ENCODE measurements at places on chromosomes 6 and 20.

- DNase-seq, result no peak
Measured at GRCh38 chr6:37630281-37630799, 67.3 kb downstream of the MDGA1 start.

DNA sequence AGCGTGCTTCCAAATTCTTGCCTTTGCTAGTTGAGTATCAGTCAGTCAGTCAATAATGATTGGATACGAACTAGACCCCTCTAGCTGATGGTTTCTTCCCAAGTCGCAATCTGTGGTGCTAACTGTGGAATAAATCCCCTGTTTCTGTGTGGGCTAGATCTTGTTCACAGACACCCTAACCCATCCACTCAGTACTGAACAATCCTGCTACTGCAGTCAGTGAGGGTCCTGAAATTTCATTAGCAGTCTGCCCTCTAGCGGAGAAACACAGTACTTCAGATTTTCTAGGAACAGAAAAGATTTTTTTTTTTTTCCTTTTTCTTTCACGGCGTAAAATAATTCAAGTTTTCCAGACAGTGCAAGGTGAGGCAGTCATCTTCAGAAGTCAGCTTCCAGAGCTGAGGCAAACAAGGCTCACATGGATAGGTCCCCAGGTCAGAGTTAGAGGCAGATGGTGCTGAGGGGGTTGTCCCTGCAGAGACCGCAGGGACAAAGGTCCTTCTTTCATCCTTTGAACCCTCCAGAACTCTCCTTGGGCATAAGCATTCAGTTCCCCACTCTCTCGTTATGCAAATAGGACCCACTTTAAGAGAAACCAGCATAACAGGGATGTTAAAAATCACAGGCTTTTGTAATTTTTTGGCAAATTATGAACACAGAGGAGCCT lies 119.6 kb downstream of the SCML4 start:
- DNase-seq, result no peak

- DNase-seq, result no peak
Measured at GRCh38 chr6:130794738-130795137, 32.5 kb upstream of the SMLR1 start.

GRCh38 chr6:87590990-87591389 lies 1.1 kb downstream of the ORC3 start:
- no peak for DNase-seq

DNA sequence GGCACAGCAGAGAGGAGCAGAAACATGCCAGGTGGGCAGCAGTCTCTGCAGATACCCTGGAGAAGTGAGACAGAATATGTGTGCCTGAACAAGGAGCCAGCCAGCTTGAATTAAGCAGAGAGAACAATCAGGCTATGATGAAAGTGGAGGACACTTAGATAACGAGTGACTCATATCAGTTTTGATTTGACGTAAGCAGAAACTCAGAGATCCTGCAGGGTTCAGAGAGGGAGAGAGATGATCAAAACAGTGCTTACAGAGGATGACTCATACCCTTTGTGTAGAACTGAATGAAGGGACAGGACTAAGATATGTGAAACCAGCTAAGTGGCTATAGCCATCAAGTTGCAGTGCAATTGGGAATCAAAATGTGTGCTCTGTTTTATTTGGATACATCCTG lies 300.7 kb downstream of the TENT5A start:
- DNase-seq, result no peak

DNA sequence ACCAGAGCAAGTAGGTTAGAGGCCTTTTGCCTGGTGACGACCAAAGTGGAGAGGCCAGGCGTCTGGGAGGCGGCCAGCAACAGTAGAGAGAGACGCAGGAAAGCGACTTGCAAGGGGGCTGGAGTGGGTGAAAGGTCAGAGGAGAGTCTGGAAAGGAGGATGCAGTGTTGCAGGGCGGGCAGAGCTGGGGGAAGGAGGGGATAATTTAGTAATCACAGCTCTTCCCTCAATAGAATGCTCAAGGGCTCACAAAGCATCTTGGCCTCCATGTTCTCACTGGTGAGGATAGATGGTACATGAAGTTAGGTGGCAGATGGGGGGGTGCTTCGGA lies 25.2 kb downstream of the TCF15 start:
- no peak for DNase-seq

GRCh38 chr6:32969685-32970412 lies 1.5 kb downstream of the BRD2 start:
- DNase-seq, result peak; percentile 46

DNA sequence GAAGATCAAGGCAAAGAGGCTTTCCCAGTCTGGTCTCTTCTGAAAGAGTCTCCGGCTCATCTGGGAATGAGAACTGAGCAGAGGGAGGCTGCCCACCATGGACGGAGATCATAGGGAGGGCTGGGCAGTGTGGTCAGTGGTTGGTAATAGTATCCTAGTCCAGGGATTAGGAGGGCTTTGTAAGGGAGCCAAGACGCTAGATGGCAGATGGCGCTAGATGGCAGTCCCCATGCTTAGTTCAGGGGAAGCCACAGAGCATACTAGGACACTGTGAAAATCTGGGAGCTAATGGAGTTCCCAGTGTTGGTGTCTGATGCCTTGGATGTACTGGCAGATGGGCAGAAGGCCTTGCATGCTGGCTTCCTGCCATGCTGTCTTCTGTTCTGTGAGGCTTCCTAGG lies 21.7 kb upstream of the DAAM2 start:
- DNase-seq, result peak; percentile 57

GRCh38 chr20:828987-829386 lies 4.5 kb upstream of the FAM110A start:
- DNase-seq, result no peak

- DNase-seq, result no peak
Measured at GRCh38 chr6:53347250-53347920, 1.4 kb downstream of the ELOVL5 start.

GRCh38 chr6:18323935-18324705 lies 59.8 kb upstream of the DEK start:
- DNase-seq, result no peak

DNA sequence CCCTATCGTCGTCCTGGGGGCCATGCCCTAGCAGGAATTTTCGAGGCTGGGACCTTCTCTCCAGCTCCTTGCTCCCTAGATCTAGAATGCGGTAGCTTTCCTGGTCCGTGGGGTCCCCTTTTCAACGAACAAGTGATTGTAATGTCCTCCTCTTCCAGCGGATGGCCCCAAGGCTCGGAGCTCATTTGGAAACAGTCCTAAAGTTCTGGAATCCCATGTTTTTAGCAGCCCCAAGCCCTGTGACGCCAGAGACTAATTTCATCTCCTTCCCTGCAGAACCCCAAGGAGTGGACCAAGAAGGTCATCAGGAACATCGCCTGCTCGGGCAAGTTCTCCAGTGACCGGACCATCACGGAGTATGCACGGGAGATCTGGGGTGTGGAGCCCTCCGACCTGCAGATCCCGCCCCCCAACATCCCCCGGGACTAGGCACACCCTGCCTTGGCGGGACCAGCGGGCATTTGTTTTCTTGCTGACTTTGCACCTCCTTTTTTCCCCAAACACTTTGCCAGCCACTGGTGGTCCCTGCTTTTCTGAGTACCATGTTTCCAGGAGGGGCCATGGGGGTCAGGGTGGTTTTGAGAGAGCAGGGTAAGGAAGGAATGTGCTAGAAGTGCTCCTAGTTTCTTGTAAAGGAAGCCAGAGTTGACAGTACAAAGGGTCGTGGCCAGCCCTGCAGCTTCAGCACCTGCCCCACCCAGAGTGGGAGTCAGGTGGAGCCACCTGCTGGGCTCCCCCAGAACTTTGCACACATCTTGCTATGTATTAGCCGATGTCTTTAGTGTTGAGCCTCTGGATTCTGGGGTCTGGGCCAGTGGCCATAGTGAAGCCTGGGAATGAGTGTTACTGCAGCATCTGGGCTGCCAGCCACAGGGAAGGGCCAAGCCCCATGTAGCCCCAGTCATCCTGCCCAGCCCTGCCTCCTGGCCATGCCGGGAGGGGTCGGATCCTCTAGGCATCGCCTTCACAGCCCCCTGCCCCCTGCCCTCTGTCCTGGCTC lies 48.5 kb downstream of the PYGB start:
- DNase-seq, result peak; percentile 57

GRCh38 chr6:142367501-142368018 lies 65.8 kb downstream of the ADGRG6 start:
- DNase-seq, result no peak

DNA sequence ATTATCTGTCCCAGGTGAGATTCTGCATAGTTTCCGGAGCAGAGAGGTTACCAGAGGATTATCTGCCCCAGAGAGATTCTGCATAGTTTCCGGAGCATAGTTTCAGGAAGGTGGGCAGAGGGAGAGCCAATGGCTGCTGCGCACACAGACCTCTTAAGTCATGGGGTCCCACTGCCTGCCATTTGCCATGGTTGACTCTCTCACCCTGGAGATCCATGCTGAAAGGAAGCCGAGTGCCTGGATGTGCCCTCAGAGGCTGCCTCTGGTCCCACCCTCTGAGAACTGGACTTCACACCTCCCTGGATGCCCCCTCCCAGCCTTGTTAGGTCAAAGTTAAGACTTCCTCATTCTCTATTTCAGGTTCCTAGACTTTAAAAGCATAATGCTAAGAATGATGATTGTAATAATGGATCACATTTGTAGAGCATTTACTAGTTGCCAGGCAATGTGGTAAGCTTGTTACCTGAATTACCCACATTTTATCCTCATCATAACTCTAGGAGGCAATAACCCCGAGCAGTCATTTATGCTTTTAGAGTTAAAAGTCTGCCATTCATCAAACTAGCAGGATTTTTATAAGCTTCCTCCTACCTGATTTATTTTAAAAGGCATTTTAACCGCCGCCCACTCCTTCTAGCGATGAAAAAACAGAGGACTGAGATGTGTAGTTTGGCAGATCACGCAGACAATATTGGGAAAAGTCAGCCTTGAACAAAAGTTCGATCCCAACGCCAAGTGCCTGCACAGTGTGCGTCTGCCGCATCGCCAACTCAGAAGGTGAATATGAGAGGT lies 11.9 kb downstream of the SERPINB9 start:
- no peak for DNase-seq

GRCh38 chr6:54467384-54467783 lies 159.1 kb downstream of the TINAG start:
- DNase-seq, result no peak

GRCh38 chr6:113347436-113347835 lies 509.7 kb upstream of the MARCKS start:
- DNase-seq, result no peak

DNA sequence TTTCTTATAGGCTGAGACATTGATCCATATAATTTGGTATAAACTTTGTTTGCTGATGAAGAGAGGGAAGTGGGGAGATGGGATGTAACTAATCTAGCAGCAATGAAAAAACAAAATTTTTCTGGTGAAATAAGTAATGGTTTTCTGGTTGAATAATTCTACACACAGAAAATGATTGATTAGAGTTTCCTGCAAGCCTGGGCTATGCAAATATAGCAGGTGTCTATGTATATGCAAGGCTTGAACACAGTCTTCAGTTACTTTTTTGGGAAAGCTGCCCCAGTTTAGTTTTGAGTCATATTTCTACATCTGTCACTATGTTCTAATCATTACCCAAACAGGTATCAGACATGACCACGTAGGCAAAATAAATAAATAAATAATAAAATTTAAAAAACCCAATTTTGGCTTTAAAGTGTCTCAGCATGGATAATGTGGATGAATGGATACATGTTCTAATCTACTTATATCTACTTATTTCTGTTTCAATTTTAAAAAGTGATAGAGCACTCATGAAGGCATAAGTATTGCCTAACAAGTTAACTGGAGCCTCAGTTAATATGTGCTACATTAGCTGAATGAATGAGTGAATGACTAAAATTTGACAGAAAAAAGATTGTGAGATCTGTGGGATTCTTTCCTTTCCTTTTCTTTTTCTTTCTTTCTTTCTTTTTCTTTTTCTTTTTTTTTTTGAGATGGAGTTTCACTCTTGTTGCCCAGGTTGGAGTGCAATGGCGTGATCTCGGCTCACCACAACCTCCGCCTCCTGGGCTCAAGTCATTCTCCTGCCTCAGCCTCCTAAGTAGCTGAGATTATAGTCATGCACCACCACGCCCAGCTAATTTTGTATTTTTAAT lies 37.2 kb upstream of the TFB1M start:
- DNase-seq, result no peak

DNA sequence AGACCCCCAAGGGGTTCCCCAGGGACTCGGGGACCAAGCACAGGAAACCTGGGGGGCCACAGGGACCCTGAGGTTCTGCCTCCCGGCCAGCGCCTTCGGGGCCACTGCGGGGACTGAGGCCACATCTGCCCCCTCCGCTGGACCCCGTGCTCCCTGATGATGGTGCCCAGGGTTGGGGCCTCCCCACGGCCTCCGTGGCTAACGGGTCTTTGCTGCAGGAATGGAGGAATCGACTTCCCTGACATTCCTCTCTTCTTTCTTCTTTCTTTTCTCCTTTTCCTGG lies 330.2 kb downstream of the TAF4 start:
- DNase-seq, result no peak

- DNase-seq, result no peak
Measured at GRCh38 chr6:8478418-8478817, 43.1 kb upstream of the SLC35B3 start.

DNA sequence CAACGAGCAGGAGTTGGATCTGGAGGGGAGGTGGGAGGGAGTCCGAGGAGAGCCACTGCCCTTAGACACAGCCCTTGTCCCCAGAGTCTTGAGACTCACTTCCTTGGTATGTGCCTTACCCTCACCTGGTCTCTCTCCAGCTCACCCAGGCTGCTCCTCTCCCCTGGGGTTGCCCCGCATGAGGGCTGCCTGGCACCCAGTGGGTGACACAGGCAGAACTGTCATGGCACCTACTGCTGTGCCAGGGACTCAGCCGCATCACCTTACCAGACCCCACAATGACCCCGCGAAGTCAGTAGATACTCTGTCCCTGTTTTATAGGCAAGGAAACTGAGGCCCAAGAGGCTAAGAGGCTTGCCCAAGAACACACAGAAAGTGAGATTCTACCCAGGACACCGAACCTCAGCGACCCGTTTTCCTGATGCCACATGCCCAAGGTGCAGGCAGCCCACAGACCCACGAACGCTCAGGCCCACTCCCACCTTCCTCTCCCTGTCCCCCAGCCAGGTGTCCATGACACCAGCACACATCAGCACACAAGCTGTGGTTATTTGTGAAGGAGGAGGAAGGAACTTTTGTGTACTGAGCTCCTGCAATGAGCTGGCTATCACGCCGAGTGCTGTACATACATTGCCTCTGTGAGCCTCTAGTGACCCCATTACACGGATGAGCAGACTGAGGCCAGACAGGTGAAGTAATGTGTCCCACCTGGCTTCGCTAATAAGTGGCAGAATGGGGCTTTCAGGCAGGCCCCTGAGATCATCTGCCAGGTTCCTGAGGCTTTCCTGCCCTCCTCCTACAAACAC lies 168.1 kb downstream of the GRM4 start:
- DNase-seq, result no peak

GRCh38 chr6:116471531-116471930 lies 10.4 kb downstream of the CALHM6 start:
- no peak for DNase-seq

GRCh38 chr6:156585859-156586258 lies 191.3 kb upstream of the ARID1B start:
- DNase-seq, result no peak

All from amygdala (tissue), 56 donors.